ENCODE measurements at places on chromosomes 3 and 15.

DNA sequence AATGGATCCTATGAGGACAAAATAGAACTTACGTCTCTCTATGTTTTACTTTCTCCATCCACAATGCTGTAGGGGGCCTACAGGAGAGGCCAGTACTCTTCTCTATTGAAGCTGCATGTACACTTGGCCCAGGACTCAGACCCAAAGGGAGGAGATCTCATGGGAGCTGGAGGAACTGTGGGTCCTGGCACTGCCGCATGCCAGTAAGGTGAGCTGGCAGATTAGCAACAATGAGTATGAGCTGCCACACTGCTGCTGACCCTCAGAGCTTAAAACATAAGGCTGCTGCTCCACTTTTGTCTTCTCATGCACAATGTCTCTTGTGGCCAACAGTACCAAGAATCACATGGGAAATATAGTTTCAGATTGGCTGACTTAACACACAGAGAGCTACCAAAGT lies 57.8 kb upstream of the TBC1D5 start:
- DNase-seq = peak; percentile 33

DNA sequence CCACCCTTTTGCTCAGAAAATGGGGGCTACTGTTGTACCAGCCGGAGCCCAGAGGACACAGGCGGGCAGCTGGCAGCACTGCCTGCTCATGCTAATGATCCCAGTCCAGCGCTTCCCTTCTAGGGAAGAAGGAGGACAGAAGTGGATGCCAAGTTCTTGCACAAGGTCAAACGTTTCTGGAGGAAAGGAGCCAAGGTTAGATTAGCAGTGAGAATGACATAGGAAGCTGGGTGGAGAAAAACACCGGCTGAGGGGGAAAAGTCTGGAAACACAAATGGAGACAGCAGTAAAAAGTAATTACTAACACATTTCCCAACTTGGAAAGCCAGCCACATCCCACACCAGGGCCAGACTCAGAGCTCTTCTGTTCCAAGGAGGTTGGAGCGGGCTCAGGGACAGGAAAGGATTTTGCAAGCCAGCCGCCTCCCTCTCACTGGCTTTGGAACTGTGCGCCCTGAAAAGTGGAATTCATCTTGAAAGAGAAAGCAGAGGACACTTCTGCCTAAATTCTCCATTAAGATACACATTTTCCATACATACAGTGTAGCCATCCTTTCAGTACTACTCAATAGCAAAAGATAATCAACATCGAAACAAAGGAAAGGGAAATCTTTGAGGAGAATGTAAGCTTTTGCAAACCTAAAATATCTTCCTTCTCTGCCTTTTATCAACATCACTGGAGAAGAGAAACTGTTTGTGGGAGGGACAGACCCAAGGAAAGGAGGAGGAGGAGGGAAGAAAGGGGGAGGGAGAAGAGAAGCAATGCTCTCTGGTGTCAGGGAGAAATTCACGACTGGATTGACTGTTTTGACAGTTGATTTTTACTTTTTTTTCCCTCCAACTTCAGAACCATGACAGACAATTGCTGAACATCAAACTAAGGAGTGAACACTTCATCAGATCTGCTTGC lies 133.6 kb downstream of the CD47 start:
- DNase-seq = peak; percentile 56

GRCh38 chr3:139312959-139313358 lies 30.9 kb upstream of the MRPS22 start:
- no peak for DNase-seq

GRCh38 chr3:162547321-162547720 lies 1050.7 kb downstream of the OTOL1 start:
- DNase-seq = no peak

Measured in fibroblast of skin of scalp (primary cell).